CD4-positive, alpha-beta T cell treated with Interleukin-17A for 4 hours (primary cell): ENCODE measurements at places on chromosomes 1 and 21.
A peak's percentile ranks its signal among the peaks of the same experiment; 100 is the strongest.

DNA sequence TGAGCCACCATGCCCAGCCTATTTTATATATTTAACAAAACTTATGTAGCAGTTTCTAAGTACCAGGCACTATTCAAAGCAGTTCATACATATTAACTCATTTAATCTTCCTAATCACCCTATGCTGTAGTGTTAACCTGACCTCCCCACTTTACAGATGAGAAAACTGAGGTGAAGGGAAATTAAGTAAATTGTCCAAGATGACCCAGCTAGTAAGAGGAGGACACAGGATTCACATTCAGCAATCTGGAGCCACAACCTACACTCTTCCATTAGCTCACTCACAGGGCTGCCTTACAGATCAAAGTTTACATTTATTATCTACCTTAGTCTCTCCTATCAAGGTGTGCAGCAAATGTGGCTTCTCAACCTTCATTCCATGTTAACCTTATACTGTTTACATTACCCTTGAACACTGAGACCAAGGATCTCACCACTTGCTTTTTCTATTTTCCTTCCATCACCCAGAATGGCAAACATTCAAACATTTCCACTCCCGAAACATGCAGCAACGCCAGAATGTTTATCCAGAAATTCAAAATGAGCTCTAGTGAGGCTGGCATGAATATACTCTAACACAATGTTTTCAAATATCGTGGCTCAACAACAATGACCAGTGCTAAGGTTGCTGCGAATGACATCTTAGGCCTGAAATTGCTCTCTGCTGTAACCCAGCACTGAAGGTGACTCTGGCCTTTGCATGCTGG, 24.5 kb downstream of the HIVEP3 start:
- DNase-seq, result no peak

DNA sequence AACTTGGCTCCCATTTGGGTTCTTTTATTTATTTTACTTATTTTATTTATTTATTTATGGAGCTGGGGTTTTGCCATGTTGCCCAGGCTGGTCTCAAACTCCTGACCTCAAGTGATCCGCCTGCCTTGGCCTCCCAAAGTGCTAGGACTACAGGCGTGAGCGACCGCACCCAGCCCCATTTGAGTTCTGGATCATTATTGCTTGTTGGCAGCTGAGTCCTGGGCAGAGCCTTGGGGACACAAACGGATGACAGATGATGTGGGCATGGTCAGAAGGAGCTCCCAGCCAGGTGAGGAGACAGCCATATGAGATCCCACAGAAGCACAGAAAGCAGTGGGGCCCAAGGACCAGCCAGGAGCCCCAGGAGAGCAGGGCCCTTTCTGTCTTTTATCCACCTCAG, 254.0 kb downstream of the MATN1 start:
- no peak for DNase-seq

DNA sequence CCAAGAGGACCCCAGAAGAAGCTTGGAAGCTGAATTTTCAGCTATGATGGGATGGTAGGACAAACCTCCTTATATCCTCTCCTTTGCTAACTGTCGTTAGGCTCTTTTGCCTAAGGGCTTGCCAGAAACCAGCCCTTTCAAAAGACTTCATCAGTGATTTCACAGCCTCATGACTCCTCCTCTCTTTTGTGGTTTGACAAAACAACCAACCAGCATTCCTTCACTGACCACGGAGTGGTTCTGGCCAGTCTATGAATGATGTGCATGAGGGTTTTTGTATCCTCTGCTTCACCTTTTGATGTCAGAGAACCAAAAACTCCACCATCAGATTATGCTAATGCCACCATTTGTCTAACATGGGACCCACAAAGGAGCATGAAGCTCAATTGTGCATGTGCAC, 116.9 kb upstream of the COA6 start:
- DNase-seq, result no peak

- DNase-seq, result no peak
These were observed 71.5 kb downstream of the IFI44 start for GRCh38 chr1:78721136-78721535.

- no peak for DNase-seq
These were observed 212.3 kb downstream of the NCAM2 start for GRCh38 chr21:21210552-21210951.

DNA sequence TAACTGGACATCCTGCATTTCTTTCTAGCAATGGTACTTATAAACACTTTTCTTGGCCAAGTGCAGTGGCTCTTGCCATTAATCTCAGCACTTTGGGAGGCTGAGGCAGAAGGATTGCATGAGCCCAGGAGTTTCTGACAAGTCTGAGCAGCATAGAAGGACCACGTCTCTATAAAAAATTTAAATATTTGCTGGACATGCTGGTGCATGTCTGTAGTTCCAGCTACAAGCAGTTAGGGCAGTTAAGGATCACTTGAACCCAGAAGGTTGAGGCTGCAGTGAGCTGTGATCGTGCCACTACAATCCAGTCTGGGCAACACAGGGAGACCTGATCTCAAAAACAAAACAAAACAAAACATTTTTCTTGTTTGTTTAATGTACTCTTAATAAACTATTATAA, 434.0 kb downstream of the PLA2G4A start:
- DNase-seq, result no peak

DNA sequence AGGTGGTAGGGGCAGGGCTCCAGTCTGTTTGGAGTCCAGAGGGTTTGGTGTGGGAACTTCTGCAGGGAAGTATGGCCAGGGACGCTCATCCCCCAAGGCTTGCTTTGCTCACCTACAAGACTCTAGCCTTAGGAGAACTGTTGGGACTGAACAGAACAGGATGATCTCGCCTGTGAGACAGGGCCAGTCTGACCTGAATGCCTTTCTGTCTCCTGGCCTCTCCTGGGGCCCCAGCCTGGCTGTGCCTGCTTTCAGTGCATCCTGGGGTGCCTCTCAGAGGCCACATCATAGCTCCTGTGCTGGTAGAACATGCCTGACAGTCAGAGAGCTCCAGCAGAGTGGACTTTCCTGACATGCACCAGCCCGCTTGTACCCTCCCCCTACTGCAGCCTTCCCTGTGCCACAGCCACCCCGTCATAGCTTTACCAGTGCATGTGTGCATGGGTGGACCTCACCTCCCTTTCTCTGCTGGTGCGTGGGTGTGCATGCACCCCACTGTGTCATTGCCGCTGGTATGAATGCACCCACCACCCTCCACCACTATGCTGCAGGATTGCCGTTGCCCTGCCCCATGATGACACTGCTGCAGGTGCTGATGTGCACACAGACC, 165.8 kb downstream of the GIPC2 start:
- DNase-seq, result no peak

GRCh38 chr1:67618285-67619018, 66.5 kb upstream of the GADD45A start:
- no peak for DNase-seq

DNA sequence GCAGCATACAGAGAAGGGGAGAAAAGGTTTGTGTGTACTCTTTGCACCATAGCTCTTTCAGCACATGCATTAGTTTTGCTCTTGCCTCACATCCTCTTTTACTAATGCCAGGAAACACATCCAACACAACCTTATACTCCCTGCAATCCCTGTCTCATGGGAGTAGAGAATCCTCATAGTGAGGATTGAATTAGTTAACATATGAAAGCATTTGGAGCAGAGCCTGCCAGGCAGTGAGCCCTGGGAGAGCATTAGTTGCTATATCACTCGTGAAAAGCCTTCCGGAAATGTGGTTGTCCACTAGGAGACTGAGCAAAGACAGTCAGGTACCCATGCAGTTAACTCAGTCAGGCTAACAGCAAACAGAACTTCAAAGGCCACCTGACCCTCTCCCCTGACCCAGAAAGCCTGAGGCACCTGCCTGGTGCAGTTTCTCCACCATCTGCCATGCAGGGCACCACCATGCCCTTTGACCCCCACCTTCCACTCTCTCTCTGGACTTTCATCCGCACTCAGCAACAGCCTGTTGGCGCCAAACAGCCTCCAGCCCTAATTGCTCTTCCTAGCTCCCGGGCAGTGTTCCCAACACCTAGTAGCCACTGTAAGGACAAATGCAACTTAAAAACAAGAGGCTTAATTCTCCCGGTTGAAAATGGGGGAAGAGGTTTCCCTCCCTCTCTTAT, 14.9 kb upstream of the AGT start:
- DNase-seq, result no peak

GRCh38 chr1:93874025-93874651, 4.9 kb downstream of the DNTTIP2 start:
- peak; percentile 20 for DNase-seq

- DNase-seq, result no peak
These were observed 2.7 kb downstream of the HNRNPU start for GRCh38 chr1:244861683-244862082.

- no peak for DNase-seq
These were observed 10.4 kb downstream of the TRABD2B start for GRCh38 chr1:47986761-47987200.
